ENCODE measurements at places on chromosomes 3 and 15. TPM values are rescaled to one million over a fixed set of nuclear protein-coding genes. Genes with fewer than 3 reads are reported as not detected.
A peak's percentile ranks its signal among the peaks of the same experiment; 100 is the strongest.

The SOX14 gene
- total RNA-seq, result not detected

The NDUFAF3 gene
- total RNA-seq, result 77.6 TPM

The ARPIN gene
- total RNA-seq, result 30.5 TPM

- H3K27ac ChIP-seq, result no peak overlapping the region
- peaks cover 10% of the 10 kb centered on the region for H3K27me3 ChIP-seq
- H3K36me3 ChIP-seq, result no peaks in the 10 kb centered on the region
- H3K4me1 ChIP-seq, result peaks cover 11% of the 10 kb centered on the region
Measured at GRCh38 chr3:112000966-112001365, 2.2 kb downstream of the TAGLN3 start.

The ERICH6 gene
- not detected for total RNA-seq

DNA sequence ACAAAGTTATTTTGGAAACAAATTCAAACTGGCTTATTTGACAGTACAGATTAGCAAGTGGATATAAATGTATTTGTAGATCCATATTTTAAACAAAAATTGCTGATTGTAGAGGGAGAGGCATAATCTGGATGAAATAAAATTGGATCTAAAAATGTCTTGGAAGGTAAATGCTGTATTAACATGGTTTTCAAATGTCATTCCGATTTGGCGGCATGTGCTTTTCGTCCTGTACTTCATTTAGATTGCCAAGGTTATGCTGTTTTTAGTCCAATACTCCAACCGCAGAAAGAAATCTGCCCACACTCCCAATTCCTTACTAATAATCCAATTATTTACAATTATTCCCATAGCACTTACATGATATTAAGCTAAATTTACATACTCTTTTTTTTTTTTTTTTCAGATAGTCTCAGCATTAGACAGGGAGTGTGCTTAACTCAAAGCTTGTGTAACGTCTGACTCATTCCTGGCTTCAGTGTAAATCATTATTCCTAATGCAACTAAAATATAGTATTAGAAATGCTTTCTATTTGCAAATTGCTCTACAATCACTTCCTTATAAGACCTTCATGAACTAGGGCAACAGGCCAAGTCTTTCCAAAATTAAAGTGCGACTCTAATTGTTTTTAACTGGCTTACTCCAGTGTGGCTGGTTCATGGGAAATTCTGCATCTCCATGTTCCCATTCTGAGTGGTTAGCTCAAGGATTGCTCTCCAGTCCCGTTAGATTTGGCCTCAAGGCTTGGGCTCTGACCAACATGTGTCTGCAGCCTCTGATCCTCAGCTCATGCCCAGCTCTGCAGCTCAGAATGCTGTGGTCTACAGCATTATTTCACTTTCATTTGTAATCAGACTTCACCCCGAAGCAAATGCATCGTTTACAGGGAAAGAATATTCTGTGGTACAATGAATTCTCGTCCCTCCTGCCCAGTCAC, 103.9 kb downstream of the FBN1 start:
- H3K27me3 ChIP-seq, result no peaks in the 10 kb centered on the region
- no peak overlapping the region for H3K27ac ChIP-seq
- H3K36me3 ChIP-seq, result no peaks in the 10 kb centered on the region
- no peak overlapping the region for H3K4me3 ChIP-seq
- H3K4me1 ChIP-seq, result peaks cover 10% of the 10 kb centered on the region

DNA sequence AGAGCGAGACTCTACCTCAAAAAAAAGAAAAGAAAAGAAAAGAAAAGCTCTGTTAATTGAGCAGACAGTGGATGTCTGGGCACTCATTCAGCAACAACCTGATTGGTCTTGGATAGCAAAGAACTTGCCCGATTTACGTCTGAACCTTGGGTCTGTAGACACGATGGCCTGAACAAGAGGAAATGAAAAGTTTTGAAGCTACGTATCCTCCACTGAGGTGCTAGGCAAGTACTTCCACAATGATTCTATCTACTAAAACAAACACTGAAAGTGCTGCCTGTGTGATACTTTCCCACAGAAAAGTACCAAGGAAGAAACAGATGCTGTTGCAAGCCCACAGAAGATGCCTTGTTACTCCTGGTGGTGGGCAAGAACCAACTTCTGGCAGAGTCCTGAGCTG, 21.8 kb upstream of the MUSTN1 start:
- H3K27ac ChIP-seq, result no peak overlapping the region
- H3K27me3 ChIP-seq, result no peaks in the 10 kb centered on the region
- no peak for DNase-seq
- H3K4me3 ChIP-seq, result no peak overlapping the region
- no peaks in the 10 kb centered on the region for H3K4me1 ChIP-seq

The SMAD6 gene
- total RNA-seq, result 167 TPM

DNA sequence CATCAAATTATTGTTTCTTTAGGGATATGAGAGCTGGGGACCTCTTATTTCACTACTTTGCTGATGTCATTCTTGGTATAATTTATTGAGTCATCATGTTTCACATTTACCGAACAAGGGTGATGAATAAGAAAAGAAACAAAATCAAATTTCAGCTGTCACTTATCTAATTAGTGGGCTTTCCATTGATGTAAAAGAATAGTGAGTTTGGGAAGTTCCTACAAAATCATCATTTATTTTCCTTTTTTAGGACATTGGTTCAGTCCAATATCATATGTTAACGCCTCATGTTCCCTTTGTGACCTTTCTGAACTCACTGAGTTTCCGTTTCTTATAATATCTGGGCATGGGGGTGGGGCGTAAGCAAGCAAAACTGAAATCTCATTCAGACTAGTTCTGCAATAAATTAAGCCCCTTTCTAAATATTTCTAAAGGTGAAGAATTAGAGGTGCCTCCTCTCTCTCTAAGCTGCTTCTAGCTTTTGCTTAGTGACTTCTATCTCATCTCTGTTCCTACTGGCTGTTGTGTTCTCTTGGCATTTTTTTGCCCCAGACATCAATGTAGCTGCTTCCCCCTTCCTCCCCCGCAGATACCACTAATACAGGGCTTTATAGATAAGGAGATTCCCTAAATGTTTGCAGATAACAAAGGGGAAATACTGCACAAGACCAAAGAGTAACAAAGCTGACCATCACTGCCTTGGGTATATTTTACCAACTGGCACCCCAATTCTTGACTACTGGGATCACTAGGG, 238.0 kb upstream of the CTNNB1 start:
- no peaks in the 10 kb centered on the region for H3K4me1 ChIP-seq
- no peak overlapping the region for H3K27ac ChIP-seq
- H3K27me3 ChIP-seq, result no peaks in the 10 kb centered on the region
- H3K4me3 ChIP-seq, result no peak overlapping the region

GRCh38 chr15:26890451-26890850, 23.6 kb downstream of the GABRA5 start:
- no peak overlapping the region for H3K27ac ChIP-seq
- H3K4me3 ChIP-seq, result no peak overlapping the region
- H3K27me3 ChIP-seq, result peaks cover 11% of the 10 kb centered on the region
- DNase-seq, result no peak
- peaks cover 4% of the 10 kb centered on the region for H3K4me1 ChIP-seq

DNA sequence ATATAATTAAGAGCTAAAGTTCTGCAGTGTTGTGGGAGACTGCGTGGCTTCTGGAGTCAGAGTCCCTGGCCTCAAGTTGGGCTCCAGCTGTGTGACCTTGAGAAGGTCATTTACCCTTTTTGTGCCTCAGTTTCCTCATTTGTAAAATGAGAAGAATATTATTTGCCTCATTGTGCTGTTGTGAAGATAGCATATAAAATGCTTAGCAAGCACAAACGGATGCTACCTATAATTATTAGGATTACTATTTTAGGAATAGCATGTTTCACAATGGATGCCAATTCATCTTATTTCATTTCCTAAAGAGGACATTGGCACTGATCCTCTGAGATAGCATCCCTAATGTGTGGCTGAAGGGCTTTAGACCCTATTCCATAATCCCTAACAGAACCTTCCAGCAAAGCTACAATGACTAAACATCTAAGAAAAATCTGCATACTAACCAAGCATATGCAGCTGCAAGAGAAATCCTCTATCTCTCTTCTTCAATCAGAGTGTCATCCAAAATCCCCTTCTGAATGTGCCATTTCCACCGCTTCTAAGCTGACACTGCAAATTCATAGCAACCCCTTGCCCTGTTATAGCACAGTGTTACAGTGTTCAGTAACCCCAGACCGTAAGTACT, 148.3 kb downstream of the RBMS3 start:
- H3K4me3 ChIP-seq, result no peak overlapping the region
- DNase-seq, result no peak
- no peaks in the 10 kb centered on the region for H3K36me3 ChIP-seq

DNA sequence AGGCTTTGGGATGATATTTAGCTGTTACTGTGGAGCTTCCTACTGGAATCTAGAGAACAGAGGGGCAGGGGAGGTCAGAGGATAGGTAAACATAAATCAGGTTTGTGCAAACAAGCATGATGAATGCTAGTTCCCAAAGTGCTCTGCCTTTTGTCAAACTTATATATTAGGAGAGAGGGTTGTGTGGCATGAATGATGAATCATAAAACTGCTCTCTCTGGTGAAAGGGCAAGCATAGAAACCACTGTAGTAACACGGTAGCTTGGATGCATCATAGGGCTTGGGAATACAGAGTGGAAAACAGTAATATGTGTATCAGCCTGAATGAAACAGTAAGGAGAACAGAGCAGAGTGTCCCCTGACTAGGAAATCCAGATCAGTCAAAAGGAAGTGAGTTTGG, 486.7 kb downstream of the IL5RA start:
- no peaks in the 10 kb centered on the region for H3K4me1 ChIP-seq
- no peaks in the 10 kb centered on the region for H3K27me3 ChIP-seq
- no peaks in the 10 kb centered on the region for H3K36me3 ChIP-seq
- H3K4me3 ChIP-seq, result no peak overlapping the region
- DNase-seq, result no peak
- no peak overlapping the region for H3K27ac ChIP-seq

The PCLAF gene
- 2.8 TPM for total RNA-seq

- no peak for DNase-seq
- H3K4me3 ChIP-seq, result no peak overlapping the region
Measured at GRCh38 chr3:170220871-170221270, 1.4 kb upstream of the PRKCI start.

GRCh38 chr3:36904641-36905040, 40.2 kb downstream of the TRANK1 start:
- no peak for DNase-seq
- H3K27ac ChIP-seq, result no peak overlapping the region
- no peak overlapping the region for H3K4me3 ChIP-seq
- H3K4me1 ChIP-seq, result peaks cover 21% of the 10 kb centered on the region

GRCh38 chr3:128343287-128344051, 123.2 kb downstream of the DNAJB8 start:
- H3K4me1 ChIP-seq, result no peaks in the 10 kb centered on the region
- no peak for DNase-seq
- H3K4me3 ChIP-seq, result no peak overlapping the region
- peaks cover 5% of the 10 kb centered on the region for H3K36me3 ChIP-seq
- H3K27ac ChIP-seq, result no peak overlapping the region
- H3K27me3 ChIP-seq, result no peaks in the 10 kb centered on the region

GRCh38 chr3:141776885-141777284, 13.7 kb downstream of the GRK7 start:
- no peak for DNase-seq
- H3K4me3 ChIP-seq, result no peak overlapping the region
- H3K36me3 ChIP-seq, result no peaks in the 10 kb centered on the region
- H3K27ac ChIP-seq, result no peak overlapping the region

The CCR8 gene
- total RNA-seq, result not detected

The INKA1 gene
- total RNA-seq, result 6.6 TPM

The CELSR3 gene
- total RNA-seq, result 1.2 TPM

- H3K4me3 ChIP-seq, result no peak overlapping the region
- H3K4me1 ChIP-seq, result no peaks in the 10 kb centered on the region
- no peaks in the 10 kb centered on the region for H3K36me3 ChIP-seq
- H3K27ac ChIP-seq, result no peak overlapping the region
Measured at GRCh38 chr15:75138016-75138999, 63.4 kb upstream of the C15orf39 start.

DNA sequence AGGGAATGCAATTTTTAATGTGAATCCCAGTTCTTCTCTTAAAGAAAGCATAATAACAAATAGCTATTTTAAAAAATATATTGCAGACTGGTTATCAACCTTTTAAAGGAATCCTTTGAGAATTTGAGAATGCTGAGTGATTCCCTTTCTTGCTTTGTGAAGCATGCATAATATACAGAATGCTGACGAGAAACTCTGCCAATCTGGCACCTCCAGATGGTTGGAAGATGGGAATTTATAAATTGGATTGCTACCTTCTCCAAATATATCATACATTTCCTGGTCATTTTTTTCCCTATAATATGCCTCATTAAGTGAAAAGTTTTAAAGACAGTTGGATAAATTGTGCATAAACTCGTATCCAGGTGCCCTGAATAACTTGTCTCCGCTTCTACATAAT, 333.9 kb upstream of the ARPP21 start:
- no peaks in the 10 kb centered on the region for H3K27me3 ChIP-seq
- no peak overlapping the region for H3K27ac ChIP-seq
- H3K36me3 ChIP-seq, result no peaks in the 10 kb centered on the region
- H3K4me1 ChIP-seq, result no peaks in the 10 kb centered on the region
- no peak overlapping the region for H3K4me3 ChIP-seq

DNA sequence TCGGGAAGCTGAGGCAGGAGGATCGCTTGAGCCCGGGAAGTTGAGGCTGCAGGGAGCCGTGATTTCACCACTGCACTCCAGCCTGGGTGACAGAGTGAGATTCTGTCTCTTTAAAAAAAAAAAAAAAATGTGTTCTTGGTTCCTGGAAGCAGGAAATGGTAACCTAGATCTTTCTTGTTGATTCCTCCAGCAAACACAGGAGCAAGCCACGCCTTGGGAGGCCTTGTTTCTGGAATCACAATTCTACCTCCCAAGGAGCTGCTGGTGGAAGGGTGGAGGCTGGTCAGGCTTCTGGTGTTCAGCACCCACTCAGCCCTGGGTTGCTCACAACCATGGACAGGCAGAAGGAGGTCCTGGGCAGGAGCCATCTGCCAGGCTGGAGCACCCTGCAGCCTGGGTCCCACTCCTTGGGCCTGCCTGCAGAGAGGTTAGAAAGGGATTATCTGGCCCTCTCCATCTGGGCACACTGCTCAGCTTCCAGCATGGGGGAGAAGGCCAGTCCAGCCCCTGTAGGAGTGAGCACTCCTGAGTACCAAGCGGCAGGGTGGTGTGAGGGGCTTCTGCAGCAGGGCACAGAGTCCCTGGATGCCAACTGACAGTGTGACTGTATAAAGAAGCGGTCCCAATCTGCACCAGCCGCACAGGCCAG, 65.6 kb downstream of the ABTB1 start:
- peak overlapping the region; percentile 70 for H3K27ac ChIP-seq
- H3K36me3 ChIP-seq, result no peaks in the 10 kb centered on the region
- no peak overlapping the region for H3K4me3 ChIP-seq
- DNase-seq, result no peak
- H3K4me1 ChIP-seq, result peaks cover 50% of the 10 kb centered on the region

The CASR gene
- total RNA-seq, result 0.20 TPM
